GM23248 (cell line): ENCODE measurements at places on chromosomes 11 and 22. TPM values are rescaled to one million over a fixed set of nuclear protein-coding genes. Genes with fewer than 3 reads are reported as not detected.

Gene KRTAP5-9
- not detected in 2 replicates for polyA plus RNA-seq

Gene KRTAP5-11
- not detected in 2 replicates for polyA plus RNA-seq

GRCh38 chr11:130211144-130211543, 51.6 kb downstream of the ST14 start:
- DNase-seq, result no peak

- no peak for DNase-seq
Observed at GRCh38 chr11:69801513-69802335, 17.5 kb downstream of the FGF3 start.

DNA sequence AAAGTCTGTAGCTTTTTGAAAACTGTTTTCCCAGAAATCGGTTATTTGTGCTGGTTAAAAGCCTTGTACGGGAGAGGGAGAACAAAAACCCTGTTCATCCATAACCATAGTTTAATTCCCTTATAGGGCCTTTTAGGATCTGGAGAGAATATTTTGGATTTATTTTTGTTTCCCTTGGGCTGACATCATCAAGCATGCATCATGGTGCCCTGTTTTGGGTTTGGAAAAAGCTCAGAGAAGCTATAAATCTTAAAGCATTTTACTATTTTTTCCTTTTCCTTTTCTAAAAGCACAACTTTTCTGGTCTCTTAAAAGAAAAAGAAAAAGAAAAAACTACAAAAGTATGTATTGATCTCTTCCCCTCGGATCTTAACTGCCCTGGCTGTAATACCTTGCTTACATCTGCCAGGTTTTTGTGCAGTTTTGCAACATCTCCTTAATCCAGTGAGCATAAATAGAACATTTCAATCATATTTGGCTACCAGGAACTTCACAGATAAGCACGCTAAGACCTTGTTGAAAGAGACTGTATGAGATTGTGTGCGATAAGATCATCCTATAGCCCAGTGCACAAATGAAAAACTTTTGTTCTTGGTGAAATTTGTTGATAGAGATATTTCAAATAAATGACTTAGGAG, 88.0 kb downstream of the ZBTB16 start:
- peak; percentile 28 for DNase-seq

GRCh38 chr11:47854667-47855066, 6.5 kb upstream of the NUP160 start:
- no peak for DNase-seq

GRCh38 chr11:112520354-112520753, 259.7 kb upstream of the PLET1 start:
- DNase-seq, result no peak

GRCh38 chr11:45844822-45845578, 2.3 kb upstream of the CRY2 start:
- no peak for DNase-seq

DNA sequence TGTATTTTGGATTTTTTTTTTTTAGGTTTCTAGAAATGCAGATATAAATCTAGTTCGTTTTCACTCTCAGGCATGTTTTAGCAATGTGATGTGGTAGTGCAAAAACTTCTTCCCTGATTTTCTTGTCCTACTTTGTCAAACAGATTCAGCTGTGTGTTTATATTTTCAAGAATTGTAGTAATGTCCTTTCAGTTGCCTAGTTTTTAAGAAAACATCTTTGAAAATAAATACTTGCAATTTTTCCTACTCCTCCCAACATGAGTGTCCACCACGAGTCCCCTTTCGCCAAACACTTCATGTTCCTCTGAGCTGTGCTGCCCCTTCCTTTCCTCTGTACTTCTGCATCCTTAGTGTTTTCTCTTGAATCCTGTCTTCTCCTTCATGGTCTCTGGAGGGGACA, 686.9 kb downstream of the NTM start:
- DNase-seq, result no peak

GRCh38 chr22:23899042-23899745, 5.0 kb downstream of the MIF start:
- DNase-seq, result no peak

- DNase-seq, result peak; percentile 42
Observed at GRCh38 chr22:37804352-37804880, 3.3 kb upstream of the GCAT start.

Gene FGF3
- not detected in 2 replicates for polyA plus RNA-seq

Gene DBX1
- not detected in 2 replicates for polyA plus RNA-seq

Gene UCP3
- 0.22 TPM in 1 of 2 replicates, not detected in the other for polyA plus RNA-seq

- DNase-seq, result no peak
Observed at GRCh38 chr11:64998690-64999431, 2.1 kb upstream of the BATF2 start.

Gene PKDREJ
- polyA plus RNA-seq, result 0.04 TPM in 1 of 2 replicates, not detected in the other

Gene PLEKHB1
- polyA plus RNA-seq, result not detected in 2 replicates

DNA sequence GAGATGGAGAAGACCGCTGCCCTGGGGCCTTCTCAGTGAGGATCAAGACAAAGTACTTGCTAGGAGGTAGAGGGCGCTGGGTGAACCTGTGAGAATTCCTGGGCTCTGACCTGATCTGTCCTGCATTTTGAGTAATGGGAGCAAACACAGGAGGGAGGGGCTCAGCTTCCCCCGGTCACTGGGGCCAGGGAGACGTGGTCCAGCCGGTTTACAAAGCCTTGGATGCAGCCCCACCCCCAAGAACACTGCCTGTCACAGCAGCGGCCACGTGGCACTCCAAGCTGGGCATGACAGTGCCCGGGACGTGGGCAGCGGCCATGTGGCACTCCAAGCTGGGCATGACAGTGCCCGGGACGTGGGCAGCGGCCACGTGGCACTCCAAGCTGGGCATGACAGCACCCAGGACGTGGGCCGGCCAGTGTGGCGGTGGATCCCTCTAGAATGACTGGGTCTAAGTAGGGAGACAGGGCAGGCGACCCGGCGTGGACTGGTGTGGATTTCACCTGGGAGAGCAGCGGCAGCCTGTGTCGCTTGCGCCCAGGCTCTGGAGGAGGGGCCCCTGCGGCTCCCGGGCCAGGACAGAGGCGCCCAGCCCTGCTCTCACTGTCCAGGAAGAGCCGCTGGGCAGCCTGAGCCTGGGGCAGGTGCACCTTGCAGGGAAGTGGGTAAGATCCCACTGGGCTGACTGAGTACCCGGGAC, 2.5 kb upstream of the TTLL8 start:
- no peak for DNase-seq

DNA sequence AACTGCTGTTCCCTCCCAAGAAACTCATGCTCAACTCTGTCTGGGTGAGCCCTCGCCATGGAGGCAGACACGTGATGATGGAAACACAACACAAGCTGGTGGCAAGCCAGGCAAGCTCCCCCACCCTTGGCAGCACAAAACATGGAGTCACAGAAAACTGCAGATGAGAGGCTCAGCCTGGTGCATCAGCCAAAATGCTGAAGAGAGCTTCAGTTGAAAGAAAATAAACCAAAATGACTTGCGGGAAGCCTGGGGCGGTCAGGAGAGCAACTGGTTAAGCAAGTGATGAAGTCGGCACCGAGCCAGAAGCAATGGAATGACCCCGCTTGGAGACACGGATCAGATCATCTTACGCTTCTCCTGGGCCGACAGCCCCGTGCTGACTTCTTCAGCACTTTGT, 68.3 kb downstream of the C11orf58 start:
- peak; percentile 32 for DNase-seq
